Calu3 (cell line): ENCODE measurements at places on chromosomes 4 and X. TPM values are rescaled to one million over a fixed set of nuclear protein-coding genes. Genes with fewer than 3 reads are reported as not detected.

GRCh38 chr4:71266090-71266794 lies 72.6 kb upstream of the SLC4A4 start:
- DNase-seq: no peak

DNA sequence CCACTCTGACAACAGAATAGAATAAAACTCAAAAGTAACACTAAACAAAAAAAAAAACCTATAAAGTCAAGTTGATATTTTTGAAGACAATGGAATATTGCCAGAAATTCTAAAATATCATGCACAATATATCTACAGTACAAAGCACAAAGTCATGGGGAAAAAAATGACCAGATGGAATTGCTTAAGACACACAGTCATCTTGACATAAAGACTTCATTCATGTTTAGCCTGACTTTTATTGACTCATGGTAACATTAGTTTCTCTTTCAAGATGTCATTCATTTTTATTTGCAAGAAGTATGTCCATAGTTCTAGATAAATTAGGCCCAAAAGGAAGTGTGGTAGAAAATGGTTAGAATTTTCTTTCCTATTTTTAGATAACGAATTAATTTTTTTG lies 259.1 kb downstream of the CAMK2D start:
- DNase-seq: no peak

The PLRG1 gene
- total RNA-seq: 63.1 and 72.5 TPM in 2 replicates

GRCh38 chr4:3531318-3531878 lies 824 bp downstream of the LRPAP1 start:
- DNase-seq: no peak
